ENCODE measurements at places on chromosomes 7 and 10. TPM values are rescaled to one million over a fixed set of nuclear protein-coding genes. Genes with fewer than 3 reads are reported as not detected.

PAPOLB gene
- total RNA-seq, result 0.10 TPM

CYP2C19 gene
- total RNA-seq, result not detected

LIPM gene
- total RNA-seq, result not detected

AQP1 gene
- total RNA-seq, result 167 TPM

MUC3A gene
- total RNA-seq, result 0.16 TPM

ITIH5 gene
- 4.9 TPM for total RNA-seq

AHR gene
- total RNA-seq, result 31.1 TPM

C7orf25 gene
- 1.8 TPM for total RNA-seq

MKX gene
- total RNA-seq, result 0.25 TPM

PDE6C gene
- total RNA-seq, result not detected

AZGP1 gene
- total RNA-seq, result 95.4 TPM

EMX2 gene
- 0.35 TPM for total RNA-seq

UNCX gene
- not detected for total RNA-seq

GPR15LG gene
- total RNA-seq, result not detected

FXYD4 gene
- not detected for total RNA-seq

CPA5 gene
- not detected for total RNA-seq

PTPRZ1 gene
- 0.27 TPM for total RNA-seq

FANK1 gene
- total RNA-seq, result not detected

CHST12 gene
- 13.4 TPM for total RNA-seq

LRRN3 gene
- total RNA-seq, result 2.5 TPM

GATA3 gene
- 1.4 TPM for total RNA-seq

OR9A2 gene
- not detected for total RNA-seq

LSM5 gene
- 35.6 TPM for total RNA-seq

TAS2R41 gene
- total RNA-seq, result not detected

SPDYE5 gene
- not detected for total RNA-seq

PNLIPRP2 gene
- not detected for total RNA-seq

ZNF862 gene
- total RNA-seq, result 18.1 TPM

YKT6 gene
- total RNA-seq, result 46.2 TPM

TDRD1 gene
- total RNA-seq, result 1.9 TPM

ASB10 gene
- total RNA-seq, result 36.4 TPM

SORBS1 gene
- total RNA-seq, result 1,216 TPM

AEBP1 gene
- total RNA-seq, result 23.2 TPM

PRSS2 gene
- total RNA-seq, result not detected
